ENCODE measurements at places on chromosomes 2 and 18.

GRCh38 chr2:79740879-79741443 lies 228.1 kb downstream of the CTNNA2 start:
- no peaks in the 10 kb centered on the region for H3K27me3 ChIP-seq
- H3K4me1 ChIP-seq = no peaks in the 10 kb centered on the region
- H3K4me3 ChIP-seq = no peak overlapping the region
- no peaks in the 10 kb centered on the region for H3K36me3 ChIP-seq

DNA sequence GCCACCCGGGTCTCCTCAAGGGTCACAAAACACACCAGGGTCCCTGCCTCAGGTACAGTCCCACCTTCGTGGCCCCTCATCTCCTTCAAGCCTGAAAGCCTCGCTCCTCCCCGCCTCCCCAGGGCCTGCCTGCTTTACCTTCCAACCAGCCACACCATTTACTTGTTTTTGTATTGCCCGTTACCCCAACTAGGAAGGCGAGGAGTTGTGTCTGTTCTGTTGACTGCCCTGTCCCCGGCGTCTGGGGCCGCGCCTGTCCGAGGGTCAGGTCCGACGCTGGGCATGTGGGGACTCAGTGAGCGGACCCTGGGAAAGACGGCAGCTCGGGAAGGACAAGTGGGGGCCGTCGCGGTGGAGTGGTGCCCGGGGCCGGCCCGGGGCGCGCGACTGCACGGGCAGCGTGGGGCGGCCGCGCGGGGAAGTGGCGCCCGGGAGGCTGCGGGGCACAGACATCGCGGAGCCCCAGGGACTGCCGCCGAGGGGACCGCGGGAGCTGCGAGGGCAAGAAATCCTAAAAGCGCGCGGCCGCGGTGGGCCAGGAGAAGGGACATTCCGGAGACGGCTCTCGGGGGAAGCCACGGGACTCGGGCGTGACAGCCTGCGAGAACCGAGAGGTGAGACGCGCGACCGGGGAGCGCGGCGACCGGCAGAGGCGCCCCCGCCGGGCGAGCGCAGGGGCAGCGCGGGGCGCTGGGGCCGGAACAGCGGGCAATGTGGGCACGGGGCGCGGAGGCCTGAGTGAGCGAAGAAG lies 797 bp upstream of the GRHL1 start:
- H3K36me3 ChIP-seq = no peaks in the 10 kb centered on the region
- peak overlapping the region; percentile 46 for H3K27ac ChIP-seq
- DNase-seq = peak; percentile 52

GRCh38 chr2:20526160-20526559 lies 79.3 kb downstream of the RHOB start:
- no peaks in the 10 kb centered on the region for H3K27me3 ChIP-seq
- H3K4me3 ChIP-seq = no peak overlapping the region
- peaks cover 54% of the 10 kb centered on the region for H3K4me1 ChIP-seq
- H3K27ac ChIP-seq = no peak overlapping the region
- no peak for DNase-seq

DNA sequence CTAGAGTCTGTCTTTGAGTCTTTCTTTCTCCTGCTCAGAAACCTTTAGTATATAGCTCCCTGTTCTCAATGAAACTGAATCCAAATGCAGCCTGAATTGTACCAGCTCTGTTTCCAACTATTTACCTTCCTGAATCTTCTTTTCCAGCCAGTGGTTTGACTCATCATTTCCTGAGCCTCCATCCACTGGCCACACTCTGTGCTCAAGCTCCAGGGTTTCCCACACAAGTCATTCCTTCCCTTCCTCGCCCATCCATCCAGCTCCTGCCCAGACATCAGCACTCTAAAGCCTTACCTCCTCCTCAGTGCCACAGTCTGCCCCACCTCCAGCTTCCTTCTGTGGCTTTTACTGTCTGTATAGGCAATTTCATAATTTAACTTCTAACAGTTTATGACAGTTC lies 233.6 kb upstream of the RASGRP3 start:
- peaks cover 30% of the 10 kb centered on the region for H3K4me1 ChIP-seq
- H3K27me3 ChIP-seq = no peaks in the 10 kb centered on the region
- DNase-seq = no peak
- no peak overlapping the region for H3K27ac ChIP-seq
- no peaks in the 10 kb centered on the region for H3K36me3 ChIP-seq
- no peak overlapping the region for H3K4me3 ChIP-seq

- no peaks in the 10 kb centered on the region for H3K4me1 ChIP-seq
- peaks cover 100% of the 10 kb centered on the region for H3K36me3 ChIP-seq
- no peak for DNase-seq
- no peak overlapping the region for H3K4me3 ChIP-seq
Measured at GRCh38 chr2:191001032-191001431, 12.9 kb downstream of the STAT1 start.

DNA sequence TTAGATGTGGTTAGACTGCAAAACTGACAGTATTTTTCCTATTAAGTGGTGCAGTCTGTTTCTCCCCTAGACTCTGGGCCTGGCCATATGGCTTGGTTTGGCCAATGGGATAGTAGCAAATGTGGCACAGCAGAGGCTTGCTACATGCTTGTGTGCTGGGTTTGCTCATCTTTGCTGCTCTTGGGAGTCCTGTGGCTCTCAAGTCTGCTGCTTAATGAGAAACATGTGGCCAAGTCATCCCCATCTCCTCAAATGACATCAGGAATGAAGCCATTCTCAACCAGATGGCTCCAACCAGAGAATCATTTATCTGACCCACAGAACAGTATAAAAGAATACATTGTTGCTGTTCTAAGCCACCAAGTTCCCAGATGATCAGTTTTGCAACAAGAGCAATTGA lies 57.1 kb upstream of the PAX3 start:
- DNase-seq = no peak
- H3K4me1 ChIP-seq = no peaks in the 10 kb centered on the region
- no peaks in the 10 kb centered on the region for H3K27me3 ChIP-seq
- no peak overlapping the region for H3K27ac ChIP-seq
- no peak overlapping the region for H3K4me3 ChIP-seq

DNA sequence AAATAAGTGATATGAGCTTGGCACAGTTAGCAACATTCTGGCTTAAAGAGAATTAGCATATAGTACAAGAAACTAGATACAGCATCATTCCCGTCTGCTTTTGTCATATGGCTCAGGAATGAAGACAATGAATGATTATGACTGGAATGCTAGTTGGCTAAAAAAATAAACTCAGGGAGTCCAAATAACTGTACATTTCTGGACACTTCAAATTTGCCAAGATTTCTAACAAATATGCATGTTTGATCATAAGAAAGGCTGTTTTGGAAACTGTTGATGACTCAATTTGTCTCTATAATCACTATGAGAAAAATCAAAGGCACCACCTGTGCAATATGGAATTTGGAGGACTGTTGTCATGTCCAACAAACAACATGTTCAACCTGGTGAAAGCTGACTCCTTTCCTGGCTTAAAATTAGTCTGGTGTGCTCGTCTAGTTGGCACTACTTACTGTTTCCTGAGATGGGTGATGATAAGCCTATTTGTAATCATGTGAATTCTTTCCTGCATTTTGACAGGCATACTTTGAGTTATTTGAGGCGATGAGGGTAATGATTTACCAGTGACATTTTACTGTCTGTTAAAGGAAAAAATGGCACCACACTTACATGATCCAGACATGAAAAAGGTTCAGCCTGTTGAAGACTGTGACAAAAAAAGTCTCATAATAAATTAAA lies 133.9 kb upstream of the CDH20 start:
- H3K27me3 ChIP-seq = no peaks in the 10 kb centered on the region
- H3K4me3 ChIP-seq = no peak overlapping the region

DNA sequence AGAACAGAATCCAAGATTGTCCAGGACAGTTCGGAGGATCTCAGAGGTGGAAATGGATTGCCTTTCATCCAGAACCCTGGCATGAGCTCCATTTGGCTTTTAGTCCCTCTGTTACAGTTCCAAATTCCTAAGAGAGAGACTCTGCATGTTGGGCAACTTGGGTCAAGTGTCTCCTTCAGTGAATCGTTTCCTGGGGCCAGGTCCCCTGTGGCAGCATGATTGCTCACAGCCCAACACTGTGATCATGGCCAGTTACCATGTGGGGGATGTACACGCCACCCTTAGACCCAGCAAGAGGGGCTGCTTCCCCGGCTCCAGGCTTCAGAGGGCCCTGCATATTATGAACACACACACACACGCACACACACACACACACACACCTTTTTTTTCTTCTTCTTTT lies 118.6 kb upstream of the GLI2 start:
- H3K4me1 ChIP-seq = no peaks in the 10 kb centered on the region
- H3K27ac ChIP-seq = no peak overlapping the region
- no peak for DNase-seq

GRCh38 chr2:95376311-95377215 lies 25.9 kb upstream of the FAHD2A start:
- H3K27me3 ChIP-seq = no peaks in the 10 kb centered on the region
- no peak overlapping the region for H3K4me3 ChIP-seq
- no peak for DNase-seq

- no peaks in the 10 kb centered on the region for H3K27me3 ChIP-seq
- no peak for DNase-seq
- H3K4me1 ChIP-seq = no peaks in the 10 kb centered on the region
- H3K27ac ChIP-seq = no peak overlapping the region
- no peak overlapping the region for H3K4me3 ChIP-seq
Measured at GRCh38 chr2:140986456-140986855, 1144.4 kb downstream of the LRP1B start.

- no peak overlapping the region for H3K27ac ChIP-seq
- no peaks in the 10 kb centered on the region for H3K27me3 ChIP-seq
- DNase-seq = no peak
- no peak overlapping the region for H3K4me3 ChIP-seq
- no peaks in the 10 kb centered on the region for H3K36me3 ChIP-seq
Measured at GRCh38 chr18:34921226-34921625, 120.0 kb upstream of the MAPRE2 start.

DNA sequence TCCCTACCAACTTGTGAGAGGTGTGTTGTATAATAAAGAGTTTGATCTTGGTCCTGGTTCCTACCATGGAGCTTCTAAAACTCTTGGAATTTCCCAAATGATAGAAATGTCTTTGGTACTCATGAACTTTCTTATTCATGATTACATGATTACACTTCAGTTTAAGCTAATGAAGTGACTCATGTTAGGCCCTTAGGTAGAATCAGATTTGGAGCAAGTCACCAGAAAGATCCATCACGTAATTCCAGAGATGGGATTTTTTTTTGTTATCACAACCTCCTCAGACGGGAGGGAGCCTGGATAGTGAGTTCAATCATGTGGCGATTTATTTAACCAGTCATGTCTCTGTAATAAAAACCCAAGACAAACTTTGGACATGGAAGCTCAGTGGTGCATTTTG lies 1287.6 kb upstream of the ZEB2 start:
- no peak overlapping the region for H3K4me3 ChIP-seq
- H3K27ac ChIP-seq = no peak overlapping the region
- no peaks in the 10 kb centered on the region for H3K4me1 ChIP-seq
- no peaks in the 10 kb centered on the region for H3K36me3 ChIP-seq

DNA sequence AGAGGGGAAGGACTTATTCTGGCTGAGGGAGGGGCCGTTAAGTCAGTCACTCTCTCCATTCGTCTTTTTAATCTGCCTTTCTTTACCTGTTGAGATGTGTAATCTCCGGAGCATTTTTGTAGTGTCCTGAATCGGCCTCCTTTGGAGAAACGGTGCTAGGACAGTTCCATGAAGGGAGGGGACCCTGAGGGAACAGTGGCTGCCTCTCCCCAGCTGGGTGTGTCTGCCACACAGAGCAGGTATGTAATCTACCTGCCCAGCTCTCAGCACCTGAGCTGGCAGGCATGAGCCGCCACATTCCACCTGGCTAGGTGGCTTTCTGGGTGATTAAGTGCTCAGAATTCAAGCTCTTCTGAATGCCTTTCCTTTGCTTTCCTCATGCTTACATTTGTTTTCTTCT lies 131.2 kb downstream of the WDSUB1 start:
- H3K4me3 ChIP-seq = no peak overlapping the region
- DNase-seq = no peak
- no peak overlapping the region for H3K27ac ChIP-seq
- peaks cover 69% of the 10 kb centered on the region for H3K4me1 ChIP-seq
- no peaks in the 10 kb centered on the region for H3K27me3 ChIP-seq
- H3K36me3 ChIP-seq = no peaks in the 10 kb centered on the region

DNA sequence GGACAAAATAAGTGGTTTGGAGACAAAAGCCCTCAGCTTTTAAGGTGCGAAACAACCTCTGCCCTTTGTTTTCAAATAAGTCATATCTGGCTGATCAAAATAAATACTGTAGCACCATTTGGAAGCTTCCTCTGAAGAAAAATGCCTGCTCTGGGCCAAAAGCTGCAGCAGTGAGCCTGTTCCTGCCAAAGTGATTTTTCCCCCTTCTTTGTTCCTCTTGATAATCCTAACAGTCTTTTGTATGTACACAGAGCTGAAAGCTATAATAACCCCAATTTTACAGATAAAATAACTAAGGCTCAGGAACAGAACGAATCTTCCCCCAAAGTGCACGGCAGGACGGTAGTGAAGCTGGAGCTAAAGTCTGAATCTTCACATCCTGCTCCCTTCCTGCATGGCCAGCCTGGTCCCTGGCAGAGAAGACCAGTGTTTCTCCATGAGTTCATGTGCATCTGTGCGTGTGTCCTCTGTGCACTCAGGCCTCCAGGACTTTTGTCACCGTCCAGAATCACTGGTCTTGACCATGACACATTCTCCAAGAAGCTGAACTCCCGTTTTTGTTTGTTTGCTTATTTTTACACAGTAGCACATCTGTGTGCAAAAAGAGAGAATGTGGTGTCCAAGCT lies 2114.1 kb upstream of the PIK3C3 start:
- H3K4me1 ChIP-seq = peaks cover 12% of the 10 kb centered on the region
- peak overlapping the region; percentile 38 for H3K4me3 ChIP-seq
- no peak for DNase-seq
- no peaks in the 10 kb centered on the region for H3K36me3 ChIP-seq
- peaks cover 21% of the 10 kb centered on the region for H3K27me3 ChIP-seq

DNA sequence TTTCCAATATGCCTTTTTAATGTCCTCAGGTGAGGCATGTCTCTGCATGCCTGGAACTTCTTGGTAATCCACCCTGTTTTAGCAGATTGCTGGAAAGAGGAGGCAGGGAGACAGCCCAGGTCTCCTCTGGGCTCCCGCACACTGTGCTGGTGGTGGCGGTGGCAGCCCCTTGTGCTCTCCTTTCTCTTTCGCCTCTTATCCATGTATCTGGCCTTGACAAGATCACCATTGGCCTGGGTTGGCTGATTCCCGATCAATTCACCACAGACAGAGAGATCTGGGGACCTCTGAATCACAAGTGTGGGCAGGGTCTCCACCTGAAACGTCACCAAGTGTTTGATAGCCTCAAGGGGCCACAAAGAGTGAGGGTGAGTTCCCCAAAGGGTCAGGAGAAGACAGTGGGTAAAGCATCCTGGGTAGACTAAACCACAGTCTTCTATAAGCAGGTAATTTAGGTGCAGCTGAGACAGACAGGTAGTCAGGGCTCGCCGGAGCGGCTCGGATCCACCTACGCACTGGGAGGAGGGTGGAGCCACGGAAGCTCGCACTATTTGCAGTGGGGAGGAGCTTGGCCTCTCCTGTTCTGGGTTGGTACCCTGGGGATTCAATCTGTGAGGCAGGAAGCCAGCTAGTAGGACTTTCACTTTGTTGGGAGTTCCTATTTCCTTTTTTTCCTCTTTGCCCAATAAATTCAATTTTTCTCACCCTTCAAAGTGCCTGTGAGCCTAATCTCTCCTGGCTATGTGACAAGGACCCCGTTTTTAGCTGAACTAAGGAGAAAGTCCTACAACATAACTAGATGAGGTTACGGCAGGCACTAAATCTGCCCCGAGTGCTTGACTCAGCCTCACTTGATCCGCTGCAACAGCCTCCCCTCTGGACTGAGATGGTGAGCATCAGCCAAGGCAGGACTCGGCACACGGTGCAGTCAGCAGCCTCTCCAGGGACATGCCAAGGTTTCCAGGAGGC lies 57.6 kb downstream of the SLC4A3 start:
- no peaks in the 10 kb centered on the region for H3K36me3 ChIP-seq
- DNase-seq = peak; percentile 44
- H3K4me1 ChIP-seq = peaks cover 7% of the 10 kb centered on the region
- no peak overlapping the region for H3K4me3 ChIP-seq
- H3K27ac ChIP-seq = peak overlapping the region; percentile 52
- H3K27me3 ChIP-seq = peaks cover 5% of the 10 kb centered on the region
